ENCODE measurements at places on chromosomes 3 and 15.

DNA sequence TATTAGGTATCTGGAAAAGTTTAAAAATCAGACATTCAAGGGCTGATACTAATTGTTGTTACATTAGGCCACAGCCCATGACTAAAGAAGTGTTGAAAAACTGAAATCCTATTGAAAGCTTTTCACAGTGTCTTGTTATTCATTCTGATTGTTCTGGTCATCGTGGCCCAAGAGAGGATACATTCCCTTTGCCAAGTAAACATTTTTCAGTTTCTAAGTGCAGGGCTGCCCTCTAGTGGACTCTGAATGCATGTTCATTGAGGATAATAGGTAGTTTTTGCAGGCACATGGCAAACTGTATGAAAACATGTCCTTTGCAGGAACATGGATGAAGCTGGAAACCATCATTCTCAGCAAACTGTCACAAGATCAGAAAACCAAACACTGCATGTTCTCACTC lies 181.1 kb downstream of the MYRIP start:
- DNase-seq, result no peak

DNA sequence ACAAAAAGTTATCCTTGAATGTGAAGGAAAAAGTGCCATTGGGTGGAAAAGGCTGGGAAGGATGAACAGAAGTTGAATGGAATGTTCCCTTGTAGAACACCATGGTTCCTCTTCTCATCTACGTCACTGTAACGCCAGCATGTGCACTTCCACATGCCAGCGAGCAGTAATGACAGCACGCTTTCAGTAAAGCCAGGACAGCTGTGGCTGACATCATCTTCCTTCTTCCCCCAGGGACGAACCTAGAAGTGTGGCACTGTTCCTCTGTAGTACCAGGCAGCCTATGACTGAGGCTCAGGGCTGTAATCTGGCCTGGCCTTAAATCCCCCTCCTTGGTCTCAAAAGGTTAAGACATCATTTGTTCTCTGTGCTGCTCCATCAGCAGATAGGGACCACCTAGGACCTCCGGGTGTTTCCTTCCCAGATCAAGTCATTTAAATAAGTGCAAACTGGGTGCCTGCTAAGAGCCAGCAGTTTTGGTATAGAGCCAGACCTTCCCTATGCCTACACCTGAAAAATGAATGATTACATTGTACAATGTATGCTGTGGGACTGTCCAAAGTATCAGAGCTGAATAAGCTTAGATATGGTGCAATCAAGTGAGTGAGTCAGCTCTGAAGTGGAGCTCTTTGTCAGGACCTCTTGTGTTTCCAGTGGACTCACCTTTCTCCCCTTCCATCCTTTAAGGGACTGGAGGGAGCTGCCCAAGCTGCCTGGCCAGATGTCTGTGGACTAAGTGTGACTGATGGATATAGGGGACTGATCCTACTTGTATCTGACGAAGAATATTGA lies 5.6 kb upstream of the SRPRB start:
- no peak for DNase-seq

- DNase-seq, result no peak
These were observed 74.9 kb upstream of the SKOR1 start for GRCh38 chr15:67750371-67750770.

DNA sequence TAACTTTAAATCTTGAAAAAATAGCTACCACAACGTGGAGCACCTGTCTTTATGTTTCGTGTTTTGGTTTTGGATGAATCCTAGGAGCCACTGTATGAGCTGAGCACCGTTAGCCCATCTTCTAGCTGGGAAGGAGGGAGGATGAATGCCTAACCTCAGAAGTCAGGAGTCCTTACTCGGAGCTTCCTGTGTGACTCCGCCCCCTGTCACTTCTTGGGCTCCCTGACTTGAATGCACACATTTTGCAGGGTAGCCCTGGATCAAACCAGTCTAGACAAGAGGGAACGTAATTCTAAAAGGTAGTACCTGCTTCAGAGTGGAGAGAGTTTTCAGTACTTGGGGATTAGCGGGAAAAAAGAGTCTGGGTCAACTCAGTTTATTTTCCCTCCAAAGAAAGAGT lies 5.3 kb downstream of the GABRA5 start:
- DNase-seq, result no peak

DNA sequence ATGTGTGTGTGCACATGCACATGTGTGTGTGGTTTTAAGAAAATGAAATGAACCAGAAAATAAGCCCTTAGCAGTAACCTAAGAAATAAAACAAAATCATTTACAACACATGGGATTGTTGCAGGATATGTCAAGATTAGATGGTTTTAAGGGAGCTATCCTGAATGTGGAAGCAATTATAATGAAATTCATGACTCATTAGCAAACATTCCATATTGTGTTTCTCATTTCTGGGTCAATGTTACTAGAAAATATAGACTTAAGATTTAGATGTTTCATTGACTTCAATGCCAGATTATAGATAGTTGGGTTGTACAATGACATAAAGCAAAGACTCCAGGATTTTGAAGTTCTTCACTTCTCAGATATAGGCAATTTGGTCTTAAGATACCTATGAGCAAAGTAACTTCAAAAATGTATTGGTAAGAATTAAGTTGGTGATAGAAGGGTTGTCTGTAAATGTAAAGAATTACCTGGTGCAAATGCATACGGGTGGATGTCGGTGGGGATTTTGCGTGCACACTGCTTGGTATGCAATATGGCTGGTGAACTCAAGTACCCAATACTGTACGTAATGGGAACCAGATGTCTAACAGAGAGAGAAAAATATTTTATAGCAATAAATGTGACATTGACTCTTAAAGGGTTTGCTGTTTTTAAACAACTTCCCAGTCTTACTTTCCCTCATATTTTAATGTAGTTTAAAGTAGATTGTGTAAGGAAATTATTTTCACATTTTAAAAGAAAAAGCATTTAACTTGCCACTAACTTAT lies 53.9 kb upstream of the NR2F2 start:
- no peak for DNase-seq

GRCh38 chr3:31536497-31536896 lies 3.8 kb downstream of the STT3B start:
- no peak for DNase-seq

DNA sequence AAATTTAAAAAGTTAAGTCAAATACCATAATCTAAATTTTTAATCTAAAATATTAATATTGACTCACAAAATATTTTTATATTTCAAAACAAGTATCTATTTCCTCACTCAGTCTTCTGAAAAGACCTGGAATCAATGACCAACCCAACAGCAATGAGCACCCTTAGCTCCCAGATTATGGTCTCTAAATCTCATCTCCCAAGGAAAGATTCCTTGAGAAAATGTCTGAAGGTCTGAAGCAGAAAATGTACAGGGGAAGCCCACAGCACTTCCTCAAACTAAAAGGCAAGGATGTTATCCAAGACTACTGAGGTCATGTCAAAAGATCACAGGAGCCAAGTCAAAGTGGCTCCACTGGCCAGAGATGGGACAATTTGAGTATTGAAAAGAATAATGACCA lies 51.0 kb upstream of the SLCO2A1 start:
- no peak for DNase-seq

Data from left renal cortex interstitium (tissue), 4 donors.